CD8-positive, alpha-beta memory T cell (primary cell): ENCODE measurements at places on chromosomes 3 and 15.

GRCh38 chr15:29122506-29122905 is 147.1 kb downstream of the NSMCE3 start:
- no peak for DNase-seq

DNA sequence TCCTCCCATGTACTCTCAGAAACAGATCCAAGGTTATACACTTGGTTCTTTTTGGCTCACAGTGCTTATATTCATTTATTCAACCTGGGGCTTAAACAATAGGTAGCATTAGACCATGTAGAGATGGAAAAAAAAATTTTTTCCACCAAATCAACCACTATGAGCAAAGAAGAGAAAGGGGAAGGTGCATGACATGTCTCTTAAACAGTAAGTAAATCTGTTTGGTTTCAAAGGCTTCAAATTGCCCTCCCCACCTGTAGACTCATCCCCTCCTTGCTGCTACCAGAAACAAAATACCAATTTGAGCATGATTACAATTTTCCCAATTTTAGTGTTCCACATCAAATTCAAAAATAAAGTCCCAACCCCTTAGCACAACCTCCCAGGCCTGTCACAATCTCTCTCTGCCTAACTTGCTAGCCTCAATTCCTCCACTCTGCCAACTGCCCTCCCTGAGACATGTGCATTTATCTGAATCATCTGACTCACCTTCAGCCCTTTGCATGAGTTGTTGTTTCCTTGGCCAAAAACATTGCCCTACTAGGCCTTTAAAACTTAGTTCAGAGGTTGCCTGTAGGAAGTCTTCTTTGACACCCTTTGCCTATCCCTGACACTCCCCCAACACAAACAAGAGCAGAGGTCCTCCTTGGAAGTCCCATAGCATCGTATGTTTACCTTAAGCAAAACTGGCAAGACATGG is 30.3 kb upstream of the TSC22D2 start:
- no peak for DNase-seq

GRCh38 chr3:26799679-26800317 is 177.2 kb downstream of the LRRC3B start:
- no peak for DNase-seq

DNA sequence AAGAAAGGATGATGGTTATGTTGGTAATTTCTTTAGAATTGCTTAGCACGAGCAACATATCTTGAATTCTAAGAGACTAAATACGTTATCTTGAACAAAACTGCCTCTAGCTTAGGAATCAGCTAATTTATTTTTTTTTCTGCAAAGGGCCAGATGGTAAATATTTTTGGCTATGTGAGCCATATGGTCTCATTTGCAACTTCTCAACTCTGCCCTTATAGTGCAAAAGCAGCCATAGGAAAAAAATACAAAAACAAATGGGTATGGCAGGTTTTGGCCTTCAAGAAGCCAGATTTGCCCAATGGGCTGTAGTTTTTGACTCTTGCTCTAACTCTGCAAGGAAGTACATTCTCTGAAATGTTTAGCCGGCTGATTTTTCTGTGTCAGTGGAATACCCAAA is 11.9 kb downstream of the OXSM start:
- no peak for DNase-seq
